ENCODE measurements at places on chromosomes 16 and 17.

- DNase-seq: no peak
Measured at GRCh38 chr16:47110939-47111338, 32.8 kb downstream of the NETO2 start.

GRCh38 chr17:44416558-44417289 is 27.3 kb upstream of the ITGA2B start:
- DNase-seq: no peak

GRCh38 chr17:72139212-72139611 is 18.4 kb downstream of the SOX9 start:
- no peak for DNase-seq

- no peak for DNase-seq
Measured at GRCh38 chr16:30866031-30866430, 27.8 kb downstream of the BCL7C start.

- DNase-seq: no peak
Measured at GRCh38 chr16:51137097-51137496, 14.0 kb downstream of the SALL1 start.

DNA sequence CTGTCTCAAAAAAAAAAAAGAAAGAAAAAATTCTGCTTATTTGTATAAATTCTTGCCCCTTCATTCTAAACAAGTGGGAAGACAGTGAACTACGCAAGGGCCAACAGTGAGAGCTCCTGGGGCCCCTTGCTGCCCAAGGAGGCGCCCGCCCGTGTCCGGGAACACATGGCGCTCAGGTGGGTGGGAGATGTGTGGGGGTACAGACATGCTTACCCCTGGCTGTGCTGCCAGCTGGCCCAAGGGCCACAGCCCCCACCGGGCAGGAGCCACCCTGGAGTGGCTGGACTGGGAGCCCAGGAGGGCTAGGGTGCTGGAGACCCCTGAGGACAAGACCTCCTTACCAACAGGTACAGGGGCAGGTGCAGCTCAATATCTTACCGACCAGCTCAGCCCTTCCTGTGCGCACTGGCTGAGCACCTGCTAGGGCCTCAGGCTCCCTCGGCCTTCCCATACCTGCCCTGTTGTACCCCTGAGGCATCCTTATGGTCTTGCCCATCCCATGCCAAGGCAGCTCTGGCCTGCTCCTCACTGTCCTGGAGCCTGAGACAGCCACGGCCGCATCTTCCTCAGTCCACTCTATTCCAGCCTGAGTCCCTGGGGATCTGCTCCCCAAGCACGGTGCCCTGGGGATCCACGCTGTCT is 56.2 kb downstream of the CCDC57 start:
- no peak for DNase-seq

Data from RWPE1 (cell line).